ENCODE measurements at places on chromosomes 3 and 15.

DNA sequence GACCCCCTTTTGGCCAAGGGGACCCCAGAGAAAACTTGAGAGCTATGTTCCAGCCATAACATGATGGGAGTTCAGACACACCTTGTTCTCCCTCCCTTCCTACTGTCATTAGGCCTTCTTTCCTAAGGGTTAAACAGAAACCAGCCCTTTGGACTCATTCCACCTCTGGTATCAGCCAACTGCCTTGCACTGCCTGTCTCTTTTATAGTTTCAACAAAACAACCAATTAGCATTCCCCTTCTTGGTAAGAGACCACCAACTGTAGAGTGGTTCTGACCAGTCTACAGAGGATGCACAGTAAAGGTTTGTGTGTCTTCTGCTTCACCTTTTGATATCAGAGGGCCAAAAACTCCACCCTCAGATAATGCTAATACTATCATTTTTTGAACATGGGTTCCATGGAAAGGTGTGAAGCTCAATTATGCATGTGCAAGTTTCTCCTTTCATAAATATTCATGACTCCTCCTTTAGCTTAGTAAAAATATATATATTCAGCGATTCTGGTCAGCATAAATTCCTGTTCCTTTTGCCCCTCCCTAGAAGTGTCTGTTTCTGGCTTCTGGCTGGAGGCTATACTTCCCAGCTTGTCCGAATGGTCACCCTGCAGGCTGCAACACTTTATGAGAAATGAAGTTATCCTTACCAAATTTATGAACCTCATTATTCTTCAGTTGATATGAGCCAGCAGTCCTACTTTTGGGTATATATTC lies 55.9 kb downstream of the SERP1 start:
- DNase-seq = no peak

DNA sequence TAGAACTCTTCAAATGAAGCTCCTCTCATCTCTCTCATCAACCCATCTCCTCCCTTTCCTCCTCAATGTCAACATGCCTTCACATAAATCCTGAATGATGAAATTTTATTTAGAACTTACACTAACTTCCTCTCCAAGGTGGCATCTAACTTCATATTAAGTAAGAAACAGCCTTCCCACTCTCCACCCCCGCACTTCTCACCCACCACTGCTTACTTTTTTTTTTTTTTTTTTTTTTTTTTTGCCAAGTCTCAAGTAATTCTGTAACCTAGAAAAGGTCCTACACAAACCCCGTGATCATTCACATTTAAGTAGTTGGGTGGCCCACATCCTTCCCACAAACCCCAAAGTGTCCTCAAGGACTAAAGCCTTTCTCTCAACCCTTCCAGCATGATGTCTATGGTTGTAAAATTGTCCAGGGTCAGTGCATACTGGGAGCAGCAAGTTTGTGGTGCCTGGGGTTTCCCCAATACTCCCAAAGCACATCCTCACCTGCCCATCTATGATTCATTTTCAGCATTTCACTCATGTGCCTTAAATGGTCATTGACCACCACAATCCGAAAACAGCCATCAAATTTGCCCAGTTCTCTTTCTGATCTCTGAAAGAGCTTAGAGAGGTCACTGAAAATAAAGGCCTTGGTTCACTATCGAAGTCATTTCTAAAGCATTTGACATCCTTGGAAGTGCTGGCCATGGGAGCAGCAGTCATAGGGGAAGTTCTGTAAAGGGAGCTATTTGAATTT lies 47.2 kb downstream of the CD86 start:
- no peak for DNase-seq

DNA sequence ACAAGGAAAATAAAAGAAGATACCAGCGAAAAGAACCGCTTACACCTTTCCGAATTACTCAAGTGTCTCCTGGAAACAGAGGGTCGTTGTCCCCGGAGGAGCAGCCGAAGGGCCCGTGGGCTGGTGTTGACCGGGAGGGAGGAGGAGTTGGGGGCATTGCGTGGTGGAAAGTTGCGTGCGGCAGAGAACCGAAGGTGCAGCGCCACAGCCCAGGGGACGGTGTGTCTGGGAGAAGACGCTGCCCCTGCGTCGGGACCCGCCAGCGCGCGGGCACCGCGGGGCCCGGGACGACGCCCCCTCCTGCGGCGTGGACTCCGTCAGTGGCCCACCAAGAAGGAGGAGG lies 325 bp downstream of the ALCAM start:
- peak; percentile 33 for DNase-seq

GRCh38 chr15:70418943-70419342 lies 321.2 kb upstream of the TLE3 start:
- no peak for DNase-seq

- no peak for DNase-seq
Observed at GRCh38 chr3:94256888-94257813, 194.3 kb downstream of the NSUN3 start.

DNA sequence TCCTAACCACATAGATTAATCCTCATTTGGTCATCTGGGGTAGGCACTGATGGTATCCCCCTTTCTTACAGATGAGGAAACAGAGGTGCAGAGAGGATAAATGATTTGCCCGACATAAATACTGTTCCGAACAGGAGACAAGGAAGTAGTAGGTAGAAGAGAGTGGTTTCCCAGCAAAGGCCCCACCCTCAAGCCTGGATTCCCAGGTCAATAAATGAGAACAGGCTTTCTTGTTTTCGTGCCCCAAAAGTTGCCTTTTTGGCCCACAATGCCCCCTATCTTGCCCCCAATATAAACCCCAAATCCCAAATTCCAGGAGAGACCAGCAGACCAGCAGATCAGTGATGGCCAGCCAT lies 125.5 kb upstream of the PRR20G start:
- peak; percentile 18 for DNase-seq

DNA sequence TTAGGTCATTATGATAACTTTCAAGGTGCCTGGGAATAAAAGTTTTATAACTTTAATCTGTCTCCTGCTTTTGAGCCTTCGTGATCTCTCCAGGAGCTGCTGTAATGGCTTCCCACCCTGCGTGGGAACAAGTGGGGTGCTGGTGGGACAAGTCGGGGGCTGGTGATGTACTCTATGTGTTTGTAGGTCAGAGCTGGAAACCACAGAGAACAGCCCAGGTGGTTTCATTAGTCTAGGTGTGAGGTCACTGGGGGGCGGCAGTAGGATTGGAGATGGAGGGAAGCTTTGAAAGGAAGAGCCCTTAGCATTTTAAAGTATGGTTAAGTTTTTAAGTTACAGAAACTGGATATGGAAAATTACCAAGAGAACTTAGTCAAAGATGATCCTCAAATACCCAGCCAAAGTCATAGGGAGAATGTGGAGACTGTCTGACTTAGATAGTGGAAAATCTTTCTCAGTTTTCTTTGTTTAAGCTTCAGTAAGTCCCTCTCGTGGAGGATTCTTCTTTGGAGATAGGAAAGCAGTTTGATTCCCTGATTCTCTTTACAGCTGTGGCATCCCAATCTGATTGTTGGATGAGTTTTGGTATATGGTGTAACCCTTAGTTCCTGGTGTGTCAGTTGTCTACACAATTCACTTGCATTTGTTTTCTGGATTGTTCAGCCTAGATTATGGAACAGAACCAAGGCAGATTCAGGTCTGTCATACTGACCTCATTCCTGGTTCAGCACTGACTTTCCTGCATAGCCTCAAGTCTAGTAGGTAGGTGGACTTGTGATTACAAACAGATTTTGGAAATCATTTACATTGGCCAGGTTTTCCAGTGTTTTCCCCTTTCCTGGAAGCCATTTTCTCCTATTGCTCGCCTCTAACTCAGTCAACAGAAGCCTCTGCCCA lies 115.6 kb downstream of the FNDC3B start:
- no peak for DNase-seq

Measured in left colon (tissue), 2 donors.